ENCODE measurements at places on chromosomes 7 and 10. TPM values are rescaled to one million over a fixed set of nuclear protein-coding genes. Genes with fewer than 3 reads are reported as not detected.

The GPR15LG gene
- not detected for polyA plus RNA-seq

The FAM13C gene
- polyA plus RNA-seq = 34.4 TPM

The SLC39A12 gene
- not detected for polyA plus RNA-seq

The CADPS2 gene
- polyA plus RNA-seq = 3.3 TPM

The PRSS37 gene
- polyA plus RNA-seq = not detected

GRCh38 chr7:157660971-157661610 is 324.3 kb downstream of the DNAJB6 start:
- no peak for DNase-seq

DNA sequence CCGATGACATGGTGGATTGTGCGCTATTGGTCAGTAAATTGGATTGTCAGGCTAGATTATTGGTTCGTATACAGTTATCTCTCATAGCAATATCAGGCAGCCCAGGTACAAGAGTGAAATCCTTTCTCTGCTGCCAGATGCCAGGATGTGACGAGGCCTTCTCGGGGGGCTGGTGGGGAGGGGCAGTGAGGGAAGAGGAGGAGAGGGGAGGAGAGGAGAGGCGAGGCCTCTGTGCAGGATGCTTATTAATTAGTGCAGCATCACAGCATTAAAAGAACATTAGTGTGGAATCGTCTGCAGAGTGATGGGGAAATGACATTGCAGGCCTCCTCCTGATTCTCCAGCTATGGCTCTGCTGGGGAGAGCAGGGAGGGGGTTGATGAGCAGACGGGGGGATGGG is 30.5 kb upstream of the SLF2 start:
- DNase-seq = no peak

DNA sequence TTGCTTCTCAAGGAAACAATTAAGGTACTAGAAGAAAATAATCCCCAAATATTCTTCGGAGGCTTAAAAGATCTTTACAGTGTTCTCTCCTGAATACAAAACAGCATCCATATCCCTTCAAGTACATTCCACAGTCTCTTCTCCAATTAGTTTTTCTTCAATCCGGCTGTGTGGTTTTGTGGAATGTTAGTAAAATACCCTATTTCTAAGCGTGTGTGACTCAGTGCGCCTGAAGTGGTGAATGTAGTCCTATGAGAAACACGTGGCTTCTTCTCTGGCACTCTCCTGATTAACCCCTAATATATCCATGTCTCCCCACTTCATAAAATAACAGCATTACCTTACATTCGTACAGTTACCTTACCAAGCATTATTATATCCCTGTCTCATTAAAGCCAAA is 570.2 kb downstream of the ARL4A start:
- DNase-seq = no peak
